ENCODE measurements at places on chromosomes 6 and 20.

- no peak for DNase-seq
Measured at GRCh38 chr20:16551607-16552006, 21.6 kb downstream of the KIF16B start.

- no peak for DNase-seq
Measured at GRCh38 chr6:111477481-111477938, 5.5 kb downstream of the REV3L start.

GRCh38 chr20:49290608-49291191, 12.8 kb upstream of the ZNFX1 start:
- DNase-seq: no peak

DNA sequence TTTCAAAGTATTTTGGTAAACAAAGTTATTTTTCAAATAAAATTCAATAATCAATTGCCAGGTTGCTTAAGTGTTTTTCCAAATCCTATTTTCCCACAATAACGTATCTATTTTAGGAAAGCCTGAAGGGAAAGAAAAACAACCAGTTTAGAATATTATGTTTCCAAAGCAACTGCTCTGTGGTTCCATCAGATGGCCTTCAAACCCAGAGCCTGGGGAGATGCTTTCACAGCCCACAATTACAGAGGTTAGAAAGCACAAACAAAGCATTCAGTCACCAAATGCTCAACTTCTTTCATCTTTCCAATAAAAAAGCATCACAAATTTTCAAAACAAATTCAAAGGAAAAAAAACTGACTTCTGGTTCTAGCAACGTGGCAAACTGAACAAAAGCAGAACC, 66.0 kb downstream of the ELOVL5 start:
- no peak for DNase-seq

- no peak for DNase-seq
Measured at GRCh38 chr6:107757910-107758309, 66.2 kb downstream of the SCML4 start.
